ENCODE measurements at places on chromosomes 11 and 22.

DNA sequence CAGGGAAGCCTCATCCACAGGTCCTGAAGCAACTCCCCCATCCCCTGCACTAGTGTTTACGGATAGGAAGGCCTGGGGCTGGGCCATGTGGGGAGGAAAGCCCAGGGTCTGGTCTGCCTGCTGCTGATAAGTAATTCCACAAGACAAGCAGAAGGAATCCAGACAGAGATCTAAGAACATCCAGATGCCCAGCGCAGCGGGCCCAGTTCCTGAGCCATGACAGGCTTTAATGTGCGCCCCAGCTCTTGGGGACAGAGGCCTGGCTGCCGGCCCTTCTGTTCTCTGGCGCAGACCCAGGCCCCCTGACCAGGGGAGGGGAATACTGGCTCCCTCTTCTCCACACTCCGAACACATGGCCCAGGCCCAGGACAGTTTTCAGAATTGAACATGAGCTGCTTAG is 28.8 kb upstream of the ETS1 start:
- no peak for DNase-seq

- no peak for DNase-seq
These were observed 140.5 kb downstream of the CTTN start for GRCh38 chr11:70538641-70539359.

DNA sequence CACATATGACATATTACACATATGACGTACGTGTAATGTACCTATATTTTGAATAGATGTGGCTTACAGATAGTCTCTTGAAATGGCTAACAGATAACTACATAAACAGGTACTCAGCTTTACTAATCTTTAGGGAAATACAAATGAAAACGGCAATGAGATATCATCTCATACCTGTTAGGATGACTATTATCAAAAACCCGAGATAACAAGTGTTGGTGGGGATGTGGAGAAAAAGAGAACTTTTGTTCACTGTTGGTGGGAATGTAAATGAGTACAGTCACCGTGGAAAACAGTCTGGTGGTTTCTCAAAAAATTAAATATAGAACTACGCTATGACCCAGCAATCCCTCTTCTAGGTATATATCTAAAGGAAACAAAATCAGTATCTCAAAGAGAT is 247.6 kb downstream of the ETS1 start:
- DNase-seq: no peak

DNA sequence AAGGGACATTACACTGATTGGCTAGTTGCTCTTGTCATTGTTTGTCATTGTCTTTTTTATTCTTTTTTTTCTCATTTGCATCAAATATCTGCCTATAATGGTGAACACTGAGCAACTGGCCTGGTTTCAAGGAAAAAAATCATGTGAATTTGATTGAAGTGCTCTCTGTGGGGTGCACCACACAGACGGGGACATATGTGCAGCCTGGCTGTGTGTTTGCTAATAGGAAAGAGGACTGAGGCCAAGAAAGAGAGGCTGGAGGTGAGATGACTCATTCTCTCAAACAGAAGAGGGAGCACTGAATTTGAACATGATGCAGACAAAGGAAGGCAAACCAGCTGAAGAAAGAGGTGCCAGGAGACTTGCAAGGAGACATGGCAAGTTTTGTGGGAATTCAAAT is 684.9 kb upstream of the CCDC90B start:
- DNase-seq: no peak

- peak; percentile 65 for DNase-seq
These were observed 975 bp upstream of the MDK start for GRCh38 chr11:46380340-46381047.

DNA sequence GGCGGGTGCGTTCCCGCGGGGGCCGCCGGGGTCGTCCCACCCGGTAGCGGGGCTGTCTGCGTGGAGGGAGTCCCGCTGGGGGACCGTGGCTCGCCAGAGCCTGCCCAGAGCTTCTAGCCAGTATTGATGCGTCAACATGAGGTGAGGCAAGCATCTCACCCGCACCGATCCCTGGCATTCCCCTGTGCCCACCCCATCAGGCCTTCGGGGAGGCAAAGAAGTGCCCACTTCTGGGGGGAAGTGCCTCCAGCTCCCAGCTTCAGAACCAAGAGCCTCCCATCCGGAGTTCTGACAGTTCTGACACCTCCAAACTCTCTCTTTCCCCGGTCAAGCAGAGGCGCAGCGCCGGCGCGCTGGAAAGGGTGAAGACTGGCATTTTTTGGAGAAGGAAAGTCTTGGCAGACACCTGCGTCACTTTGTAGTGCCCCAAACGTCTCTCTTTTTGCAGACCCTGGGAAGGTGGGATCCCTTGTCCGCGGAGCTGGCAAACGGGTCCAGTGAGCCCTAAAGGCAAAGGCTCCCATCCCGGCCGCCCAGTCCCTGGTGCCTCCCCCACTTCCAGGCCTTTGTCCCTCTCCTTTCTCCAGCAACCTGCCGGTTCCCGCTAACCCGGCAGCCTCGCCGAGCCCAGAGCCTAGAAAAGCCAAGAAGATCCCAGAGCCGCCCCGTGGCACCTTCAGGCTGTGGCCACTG is 3.2 kb upstream of the PAX6 start:
- peak; percentile 36 for DNase-seq

GRCh38 chr11:77332259-77332658 is 30.8 kb upstream of the GDPD4 start:
- DNase-seq: no peak

- DNase-seq: no peak
These were observed 16.9 kb downstream of the CSF2RB start for GRCh38 chr22:36930041-36930935.

- peak; percentile 92 for DNase-seq
These were observed at the start of gene PPP6R2 for GRCh38 chr22:50342651-50343540. Gene PPP6R2 (plus strand): TSS chr22:50343327. CDS start chr22:50393909, 50,582 bp downstream.

DNA sequence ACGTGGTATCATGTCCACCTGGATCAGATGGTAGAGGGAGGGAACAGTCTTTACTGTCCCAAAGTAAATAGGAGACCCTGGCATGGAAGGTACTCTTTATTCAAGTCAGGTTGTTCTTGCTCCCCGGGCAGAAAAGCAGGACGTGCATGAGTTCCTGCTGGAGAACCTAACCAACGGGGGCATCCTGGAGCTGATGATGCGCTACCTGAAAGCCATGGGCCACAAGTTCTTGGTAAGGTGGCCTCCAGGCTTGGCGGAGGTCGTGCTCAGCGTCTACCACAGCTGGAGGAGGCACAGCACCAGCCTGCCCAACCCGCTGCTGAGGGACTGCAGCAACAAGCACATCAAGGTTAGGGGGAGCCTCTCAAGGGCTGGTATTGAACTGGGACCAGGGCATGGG is 48.7 kb downstream of the CABIN1 start:
- DNase-seq: no peak

DNA sequence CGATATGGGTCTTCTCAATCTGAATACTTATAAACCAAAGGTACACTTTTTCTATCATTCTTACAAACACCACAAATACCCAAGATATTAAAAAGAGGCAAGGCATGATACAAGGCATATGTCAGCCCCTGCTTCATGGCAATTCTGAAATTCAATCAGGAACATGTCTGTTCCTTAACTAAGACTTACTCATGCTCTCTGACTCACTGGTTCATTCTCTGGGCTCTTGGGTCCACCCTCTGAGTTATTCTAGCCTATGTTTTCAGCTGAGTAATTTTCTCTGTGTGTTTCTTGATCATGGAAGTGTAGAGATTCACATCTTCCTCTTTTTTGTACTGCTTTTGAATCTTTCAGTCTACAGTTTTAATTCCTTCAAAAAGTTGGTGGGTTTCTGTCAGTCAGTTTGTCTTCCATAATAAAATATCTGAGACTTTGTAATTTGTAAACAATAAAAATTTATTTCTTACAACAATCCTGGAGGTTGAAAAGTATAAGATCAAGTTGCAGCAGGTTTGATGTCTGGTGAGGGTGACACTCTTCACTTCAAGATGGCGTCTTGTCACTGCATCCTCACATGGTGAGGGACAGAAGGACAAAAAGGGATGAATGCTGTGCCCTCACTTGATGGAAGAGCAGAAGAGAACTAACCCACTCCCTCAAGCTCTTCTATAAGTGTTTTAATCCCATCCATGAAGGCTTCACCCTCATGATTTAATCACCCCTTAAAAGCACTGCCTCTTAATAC is 211.7 kb downstream of the FAM76B start:
- peak; percentile 19 for DNase-seq
